ENCODE measurements at places on chromosomes 3 and 15.

DNA sequence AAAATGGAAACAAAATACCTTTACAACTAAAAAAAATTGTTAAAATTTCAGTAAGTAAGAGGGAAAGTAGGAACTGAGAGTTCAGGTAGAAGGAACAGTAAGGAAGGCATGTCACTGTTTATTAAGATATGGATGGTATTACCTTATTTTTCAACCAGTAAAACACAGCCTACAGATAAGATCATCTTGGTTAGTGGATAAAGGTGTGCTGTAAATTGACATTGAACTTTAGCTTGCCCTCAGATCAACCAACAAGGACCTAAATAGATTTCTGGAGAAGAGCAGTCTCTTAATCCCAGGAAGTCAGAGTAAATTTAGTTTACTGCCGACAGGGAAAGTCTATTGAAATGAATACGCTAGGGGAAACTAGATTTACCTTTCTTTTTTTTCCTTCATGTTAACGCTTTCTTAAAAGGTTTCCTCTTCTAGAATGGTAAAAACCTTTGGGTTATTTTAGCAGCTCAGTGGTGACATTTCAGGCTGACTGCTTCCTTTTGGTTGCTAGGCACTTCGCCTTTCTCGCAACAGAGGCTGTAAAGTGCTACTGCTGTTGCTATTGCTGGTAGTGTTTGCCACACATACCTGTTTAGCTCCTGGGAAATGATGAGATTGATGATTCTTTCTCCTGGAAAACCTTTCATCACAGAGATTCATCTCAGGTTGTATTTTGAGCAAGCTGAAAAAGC lies 12.9 kb downstream of the DZIP3 start:
- no peak for DNase-seq

GRCh38 chr3:128781164-128781563 lies 55.2 kb downstream of the RAB7A start:
- DNase-seq, result no peak

GRCh38 chr15:63192619-63193206 lies 3.3 kb downstream of the RAB8B start:
- DNase-seq, result no peak

- DNase-seq, result no peak
Measured at GRCh38 chr3:106326941-106327695, 458.3 kb upstream of the CBLB start.

- DNase-seq, result no peak
Measured at GRCh38 chr15:39789736-39790135, 7.1 kb upstream of the FSIP1 start.

DNA sequence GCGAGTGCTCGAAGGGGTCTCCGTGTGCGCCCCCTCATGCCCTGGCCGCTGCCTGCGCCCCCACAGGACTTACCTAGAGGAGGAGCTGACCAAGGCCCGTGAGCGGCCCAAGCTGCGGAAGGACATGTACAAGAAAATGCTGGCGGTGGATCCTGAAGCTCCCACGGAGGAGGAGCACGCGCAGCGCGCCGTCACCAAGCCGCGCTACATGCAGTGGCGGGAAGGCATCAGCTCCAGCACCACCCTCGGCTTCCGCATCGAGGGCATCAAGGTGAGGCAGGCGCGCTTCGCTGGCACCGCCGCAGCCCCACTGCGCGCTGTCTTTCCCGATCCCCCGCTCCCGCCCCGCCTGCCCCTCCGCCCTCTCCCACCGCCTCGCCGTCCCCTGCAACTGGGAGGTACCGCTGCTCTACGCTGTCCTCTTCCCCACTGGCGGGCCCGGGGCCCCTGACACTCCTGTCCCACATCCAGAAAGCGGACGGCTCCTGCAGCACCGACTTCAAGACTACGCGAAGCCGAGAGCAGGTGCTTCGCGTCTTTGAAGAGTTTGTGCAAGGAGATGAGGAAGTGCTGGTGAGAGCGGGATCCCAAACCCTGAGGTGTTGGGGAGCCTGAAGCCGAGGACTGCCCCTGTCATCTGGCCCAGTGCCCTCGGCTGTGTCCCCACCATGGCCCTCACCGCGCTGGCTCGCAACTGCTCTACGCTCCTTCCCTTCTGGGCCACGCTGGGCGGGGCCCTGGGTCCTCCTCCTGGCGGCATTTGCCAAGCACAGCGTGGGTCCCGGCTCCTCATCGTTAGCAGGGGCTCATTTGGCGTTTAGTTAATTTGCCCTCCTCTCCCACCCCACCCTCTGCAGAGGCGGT lies 8.5 kb downstream of the ITPKA start:
- DNase-seq, result no peak

DNA sequence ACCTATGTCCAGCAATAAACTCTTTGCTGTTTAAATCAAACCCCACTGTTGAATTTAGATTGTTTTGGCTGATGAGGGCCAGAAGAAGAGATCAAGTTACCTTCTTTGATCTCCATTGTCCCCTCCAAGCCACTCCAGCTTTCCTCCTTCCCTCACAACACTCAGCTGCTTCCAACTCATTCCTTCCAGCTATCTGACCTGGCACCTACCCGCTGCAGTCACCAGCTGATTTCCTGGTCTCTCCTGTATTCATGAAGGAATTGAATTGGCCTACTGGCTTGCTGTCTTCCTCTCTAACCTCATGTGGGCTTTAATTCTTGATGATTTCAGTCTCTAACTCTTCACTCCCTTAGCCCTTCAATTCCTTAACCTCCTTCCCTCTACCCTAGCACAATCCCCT lies 40.8 kb upstream of the ABHD17C start:
- DNase-seq, result no peak

- DNase-seq, result no peak
Measured at GRCh38 chr3:195226445-195226844, 44.5 kb downstream of the XXYLT1 start.

DNA sequence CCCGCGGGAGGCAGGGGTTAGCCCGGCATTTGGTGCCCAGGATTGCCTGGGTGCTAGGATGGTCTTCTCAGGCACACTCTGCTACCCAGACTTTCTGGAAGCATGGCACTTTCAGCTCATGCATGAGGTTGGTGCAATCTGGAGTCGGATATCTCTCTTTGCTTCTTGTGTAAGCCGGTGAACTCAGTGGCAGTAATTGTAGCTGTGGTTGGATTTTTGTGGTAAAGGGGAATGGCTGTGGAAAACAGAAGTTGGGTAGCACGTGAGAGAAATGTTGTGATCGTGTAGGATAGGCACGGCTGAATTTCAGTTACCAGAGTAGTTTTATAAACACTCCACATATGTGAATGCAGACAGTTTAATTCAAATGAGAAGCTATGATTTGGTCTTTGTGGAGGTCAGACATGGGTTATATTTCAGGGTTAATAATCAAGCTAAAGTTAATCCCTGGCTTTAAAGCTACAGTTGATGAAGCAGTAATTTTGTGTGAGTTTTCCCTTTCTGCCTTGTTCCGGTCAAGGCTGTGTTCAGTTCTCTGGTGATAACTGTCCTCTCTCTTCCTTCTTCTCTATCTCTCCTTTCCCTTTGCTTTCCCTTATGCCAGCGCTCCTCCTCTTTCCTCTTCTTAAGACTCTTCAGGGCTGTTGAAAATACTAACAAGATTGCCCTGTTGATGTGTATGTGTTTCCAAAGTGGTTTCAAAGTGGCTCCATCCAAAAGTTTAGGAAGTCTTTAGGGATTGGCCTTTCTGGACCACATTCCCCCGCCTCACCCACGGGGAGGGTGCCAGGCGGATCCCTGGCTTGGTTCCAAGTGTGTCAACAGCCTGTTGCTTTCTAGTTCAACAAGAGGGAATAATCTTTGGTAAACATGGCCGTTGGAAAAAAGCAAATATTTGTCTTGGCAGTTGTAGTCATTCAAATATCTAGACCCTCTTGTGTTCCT lies 404.6 kb upstream of the C2CD4B start:
- DNase-seq, result peak; percentile 90

DNA sequence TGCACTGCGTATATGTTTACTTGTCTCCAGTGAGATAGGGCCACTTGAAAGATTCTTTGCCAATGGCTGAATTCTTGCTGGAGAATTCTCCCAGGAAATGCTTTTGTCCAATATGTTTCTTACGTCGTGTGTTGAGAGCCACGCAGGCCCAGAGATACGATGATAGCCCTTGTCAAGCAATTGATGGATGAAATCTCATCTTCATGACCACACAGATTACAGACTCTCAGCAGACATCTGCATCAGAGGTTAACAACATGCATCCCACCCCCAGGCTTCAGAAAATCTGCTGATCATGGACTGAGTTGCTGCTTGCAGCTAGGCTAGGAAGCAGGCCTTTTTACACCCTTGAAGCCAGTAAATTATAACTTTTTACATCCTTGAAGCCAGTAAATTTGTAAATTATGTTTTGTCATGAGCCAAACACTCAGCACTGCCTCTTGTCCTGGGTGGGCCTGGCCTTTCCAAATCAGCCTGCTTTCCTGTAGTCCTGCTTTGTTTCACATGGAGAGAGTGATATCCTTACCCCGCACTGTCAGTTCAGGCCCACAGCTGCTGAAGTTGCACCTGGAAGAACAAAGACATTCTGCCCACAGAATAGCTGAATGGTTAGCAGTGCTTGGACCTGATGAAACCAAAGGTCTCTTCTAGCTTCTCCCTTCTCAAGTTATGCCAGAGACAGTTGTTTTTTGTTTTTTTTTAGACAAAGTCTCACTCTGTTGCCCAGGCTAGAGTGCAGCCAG lies 84.4 kb downstream of the GPR156 start:
- no peak for DNase-seq

- no peak for DNase-seq
Measured at GRCh38 chr15:85761635-85762034, 33.1 kb downstream of the KLHL25 start.

DNA sequence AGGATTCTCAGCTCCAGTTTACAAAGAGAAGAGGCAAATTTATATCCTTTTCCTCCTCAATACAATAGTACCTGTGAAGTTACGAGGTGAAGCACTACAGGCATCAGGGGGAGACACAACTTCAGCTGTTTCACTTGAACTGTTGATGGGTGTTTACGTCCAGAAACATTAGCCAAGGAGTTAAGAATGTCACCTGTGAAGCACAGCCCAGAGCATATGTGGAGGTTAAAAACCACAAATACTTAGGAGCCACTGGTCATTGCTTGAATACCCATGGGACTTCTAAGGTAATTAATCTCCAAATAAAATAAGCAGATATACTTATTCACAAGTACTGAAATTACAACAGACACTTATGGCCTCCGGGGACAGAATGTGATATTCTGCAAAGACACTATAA lies 246.5 kb downstream of the ULK4 start:
- DNase-seq, result no peak

GRCh38 chr15:97162805-97163495 lies 797.6 kb upstream of the ARRDC4 start:
- no peak for DNase-seq

- no peak for DNase-seq
Measured at GRCh38 chr3:197394464-197395321, 96.3 kb upstream of the DLG1 start.

- DNase-seq, result no peak
Measured at GRCh38 chr3:8311321-8311720, 190.3 kb upstream of the LMCD1 start.

- no peak for DNase-seq
Measured at GRCh38 chr3:72630327-72630968, 217.8 kb downstream of the SHQ1 start.

- DNase-seq, result no peak
Measured at GRCh38 chr3:143182866-143183664, 63.5 kb downstream of the CHST2 start.

GRCh38 chr3:174810254-174810653 lies 48.9 kb upstream of the NAALADL2 start:
- peak; percentile 17 for DNase-seq

GRCh38 chr15:82014989-82015388 lies 30.8 kb downstream of the MEX3B start:
- DNase-seq, result no peak

DNA sequence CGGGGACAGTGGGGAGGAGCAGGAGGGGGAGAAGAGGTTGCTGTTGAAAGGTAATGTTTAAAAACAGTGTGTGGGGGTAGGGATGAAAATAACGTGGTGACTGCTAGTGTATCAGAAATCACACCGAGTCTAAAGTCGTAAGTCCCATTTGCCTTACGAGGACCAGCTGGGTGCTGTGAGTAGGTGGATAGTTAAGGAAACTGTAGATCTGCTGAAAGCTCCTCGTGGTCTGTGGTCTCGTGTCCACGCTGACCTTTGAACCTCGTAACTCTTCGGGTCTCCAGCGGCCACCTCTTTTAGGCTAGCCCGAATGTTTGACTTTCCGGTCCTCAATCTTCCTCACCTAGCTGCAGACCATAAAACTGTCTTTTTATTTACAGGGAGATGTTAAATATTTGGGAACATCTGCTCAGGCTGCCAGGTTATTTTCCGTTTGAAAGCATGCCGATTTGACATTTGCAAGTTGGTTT lies 29.3 kb upstream of the ST3GAL6 start:
- no peak for DNase-seq

DNA sequence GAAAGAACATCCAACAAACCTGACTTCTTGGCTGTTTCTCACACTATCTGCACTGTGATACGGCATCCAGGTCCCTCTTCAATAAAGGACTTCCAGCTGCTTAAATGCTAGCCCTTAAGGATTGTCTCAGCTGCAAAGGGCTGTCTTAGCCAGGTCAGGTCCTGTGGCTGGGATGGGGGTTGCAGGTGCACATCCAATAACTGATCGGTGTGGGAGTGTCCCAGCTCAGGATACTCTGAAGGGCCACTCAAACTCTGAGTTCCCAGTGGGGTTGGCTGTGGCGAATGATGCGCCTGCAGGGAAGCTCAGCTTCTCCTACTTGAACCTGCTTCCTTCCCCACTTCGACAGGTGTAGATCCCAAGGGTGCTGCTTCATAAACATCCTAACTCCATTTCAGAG lies 74.6 kb upstream of the FGF12 start:
- DNase-seq, result no peak

DNA sequence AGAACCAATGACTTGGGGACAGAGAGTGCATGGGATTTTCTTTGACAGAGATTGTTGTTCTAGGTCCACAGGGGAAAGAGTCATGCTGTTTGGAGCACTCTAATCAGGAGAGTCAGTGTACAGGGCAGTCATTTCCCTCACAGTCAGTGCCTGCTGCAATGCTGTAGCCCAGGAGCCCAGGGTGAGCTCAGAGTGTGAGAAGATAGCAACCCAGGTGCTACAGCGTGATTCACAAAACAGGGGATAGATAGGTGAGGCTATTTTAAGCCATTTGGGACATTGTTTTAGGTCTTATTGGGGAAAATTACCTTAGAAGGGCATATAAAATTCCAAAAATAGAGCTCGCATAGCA lies 37.3 kb downstream of the LNP1 start:
- DNase-seq, result no peak

DNA sequence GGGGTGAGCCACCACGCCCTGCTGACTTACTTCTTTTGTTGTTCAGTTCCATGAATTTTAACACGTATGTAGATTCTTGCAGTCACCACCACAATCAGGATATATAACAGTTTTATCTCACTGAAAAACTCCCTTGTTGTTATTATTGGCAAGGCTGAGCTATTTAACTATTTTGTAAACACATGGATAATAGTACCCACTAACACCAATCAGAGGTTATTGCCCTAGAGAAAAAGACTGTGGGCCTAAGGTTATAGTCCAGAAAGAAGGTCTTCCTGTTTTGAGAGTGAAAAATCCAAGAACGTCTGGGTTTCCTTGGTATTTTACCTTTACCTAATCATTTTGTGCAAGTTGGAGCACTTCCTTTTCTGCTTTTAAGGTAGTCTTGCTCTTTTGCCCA lies 9.5 kb downstream of the ZWILCH start:
- no peak for DNase-seq

GRCh38 chr15:42890161-42890913 lies 30.2 kb downstream of the TTBK2 start:
- DNase-seq, result no peak

Measured in LoVo (cell line).